ENCODE measurements at places on chromosomes 7 and 10.

DNA sequence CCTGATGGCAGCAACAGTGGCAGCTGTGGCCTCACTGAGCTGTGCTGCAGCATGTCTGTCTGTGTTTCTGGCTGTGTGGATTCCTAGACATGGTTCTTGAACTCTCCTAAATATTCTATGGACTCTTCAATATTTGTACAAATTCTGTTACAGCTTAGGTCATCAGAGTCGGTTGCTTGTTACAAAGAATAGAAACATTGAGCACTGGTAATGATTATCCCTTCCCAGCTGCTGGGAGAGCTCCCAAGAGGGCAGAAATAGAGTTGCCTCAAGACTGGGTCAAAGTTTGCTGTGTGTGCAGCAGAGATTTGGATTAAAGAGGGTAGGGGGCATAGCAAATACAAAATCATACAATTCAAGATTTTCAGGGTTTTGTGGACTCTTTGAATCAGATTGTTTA lies 337.1 kb upstream of the AKR1E2 start:
- no peak for DNase-seq

DNA sequence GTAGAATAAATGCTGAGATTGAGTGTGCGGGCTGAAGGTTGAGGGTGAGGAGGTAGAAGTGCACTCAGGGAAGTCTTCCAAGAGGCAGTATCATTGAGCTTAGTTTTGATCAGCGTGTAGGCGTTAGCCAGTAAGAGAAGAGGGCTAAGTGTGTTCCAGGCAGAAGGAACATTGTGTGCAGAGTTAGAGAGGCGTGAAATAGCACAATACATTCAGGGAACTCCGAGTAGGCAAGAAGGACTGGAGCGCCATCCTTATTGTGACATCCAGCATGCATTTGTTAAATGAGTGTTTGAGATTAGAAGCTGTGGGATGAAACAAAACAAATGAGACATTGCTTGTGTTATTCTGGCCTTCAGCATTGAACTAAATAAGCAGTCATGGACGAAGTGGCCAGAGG lies 140.9 kb upstream of the MKLN1 start:
- no peak for DNase-seq

- no peak for DNase-seq
Measured at GRCh38 chr10:24307116-24307515, 98.2 kb downstream of the KIAA1217 start.

DNA sequence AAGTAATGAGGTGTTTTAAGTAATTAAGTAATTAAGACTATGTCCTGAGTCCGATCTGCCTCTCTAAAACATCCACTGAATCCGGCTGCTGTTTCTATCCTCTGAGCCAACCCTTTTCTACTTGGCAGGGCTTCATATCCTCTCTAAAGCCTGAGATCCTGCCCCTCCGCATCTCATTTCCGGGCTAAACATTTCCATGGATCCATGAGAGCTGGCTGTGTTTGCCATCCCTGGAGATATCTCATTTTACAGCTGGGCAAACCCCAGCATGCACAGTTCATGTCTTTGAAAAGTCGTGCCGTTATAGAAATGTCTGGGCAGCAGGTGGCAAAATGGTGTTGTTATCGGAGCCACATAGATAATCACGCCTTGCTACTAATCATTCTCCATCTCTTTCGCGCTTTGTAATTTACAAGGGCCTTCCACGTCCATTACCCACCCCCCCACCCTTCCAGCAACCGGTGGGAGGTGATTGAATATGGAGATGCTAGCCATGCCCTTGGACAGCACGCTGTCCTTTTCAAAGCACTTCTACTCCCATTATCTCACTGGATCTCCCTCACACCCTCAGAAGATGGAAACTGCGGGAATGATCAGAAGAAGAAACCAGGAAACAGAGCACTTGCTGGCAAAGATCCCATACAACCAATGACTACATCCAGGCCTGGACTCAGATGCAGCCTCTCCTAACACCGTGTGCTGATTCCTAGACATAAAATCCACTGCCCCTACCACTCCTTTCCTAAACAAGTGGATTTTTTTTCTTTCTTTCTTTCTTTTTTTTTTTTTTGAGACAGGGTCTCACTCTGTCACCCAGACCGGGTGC lies 1189.2 kb downstream of the TYW1 start:
- no peak for DNase-seq

GRCh38 chr7:28126410-28127041 lies 54.1 kb downstream of the JAZF1 start:
- DNase-seq = no peak

GRCh38 chr7:106655703-106656498 lies 5.1 kb downstream of the CCDC71L start:
- no peak for DNase-seq

- peak; percentile 39 for DNase-seq
Measured at GRCh38 chr10:16809074-16809718, 8.0 kb downstream of the RSU1 start.

DNA sequence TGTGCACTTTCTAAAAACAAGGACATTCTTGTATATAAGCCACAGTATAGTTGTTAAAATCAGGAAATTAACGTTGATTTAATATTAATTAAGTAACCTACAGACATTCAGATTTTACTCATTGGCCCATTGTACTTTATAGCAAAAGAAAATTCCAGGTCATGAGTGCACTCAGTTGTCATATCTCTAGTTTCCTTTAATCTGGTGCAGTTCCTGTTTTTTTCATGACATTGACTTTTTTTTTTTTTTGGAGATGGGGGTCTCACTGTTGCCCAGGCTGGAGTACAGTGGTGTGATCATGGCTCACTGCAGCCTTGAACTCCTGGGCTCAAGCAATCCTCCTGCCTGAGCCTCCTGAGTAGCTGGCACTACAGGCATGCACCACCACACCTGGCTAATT lies 24.1 kb downstream of the R3HCC1L start:
- DNase-seq = no peak

GRCh38 chr10:116186273-116186672 lies 86.7 kb downstream of the GFRA1 start:
- DNase-seq = no peak

- DNase-seq = no peak
Measured at GRCh38 chr10:5560142-5560816, 35.5 kb downstream of the CALML3 start.

DNA sequence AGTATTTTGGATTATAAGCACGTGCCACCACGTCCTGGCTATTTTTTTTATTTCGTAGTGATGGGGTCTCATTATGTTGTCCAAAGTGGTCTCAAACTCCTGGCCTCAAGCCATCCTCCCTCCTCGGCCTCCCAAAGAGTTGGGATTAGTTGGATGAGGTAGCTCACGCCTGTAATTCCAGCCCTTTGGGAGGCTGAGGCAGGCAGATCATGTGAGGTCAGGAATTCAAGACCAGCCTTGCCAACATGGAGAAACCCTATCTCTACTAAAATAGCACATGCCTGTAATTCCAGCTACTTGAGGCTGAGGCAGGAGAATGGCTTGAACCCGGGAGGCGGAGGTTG lies 21.8 kb upstream of the YWHAG start:
- no peak for DNase-seq
